SK-N-SH (cell line): ENCODE measurements at places on chromosomes 12 and 14.

DNA sequence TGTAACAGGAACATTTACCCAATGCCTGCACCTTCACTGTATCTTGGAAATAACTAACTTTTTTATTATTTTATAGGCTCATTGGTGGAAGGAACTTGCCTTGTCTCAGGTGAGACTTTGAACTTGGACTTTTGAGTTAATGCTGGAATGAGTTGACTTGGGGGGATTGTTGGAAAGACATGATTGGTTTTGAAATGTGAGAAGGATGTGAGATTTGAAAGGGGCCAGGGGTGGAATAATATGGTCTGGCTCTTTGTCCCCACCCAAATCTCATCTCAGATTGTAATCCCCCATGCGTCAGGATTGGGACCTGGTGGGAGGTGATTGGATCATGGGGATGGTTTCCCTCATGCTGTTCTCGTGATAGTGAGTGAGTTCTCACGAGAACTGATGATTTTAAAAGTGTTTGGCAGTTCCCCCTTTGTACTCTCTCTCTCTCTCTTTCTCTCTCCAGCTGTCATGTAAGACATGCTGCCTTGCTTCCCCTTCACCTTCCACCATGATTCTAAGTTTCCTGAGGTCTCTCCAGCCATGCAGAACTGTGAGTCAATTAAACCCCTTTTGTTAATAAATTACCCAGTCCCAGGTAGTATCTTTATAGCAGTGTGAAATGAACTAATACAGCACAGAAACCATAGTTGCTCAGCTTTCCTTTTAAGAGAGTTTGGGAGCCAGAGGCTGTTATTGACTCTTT, 244.1 kb downstream of the BTG1 start:
- no peak for DNase-seq

DNA sequence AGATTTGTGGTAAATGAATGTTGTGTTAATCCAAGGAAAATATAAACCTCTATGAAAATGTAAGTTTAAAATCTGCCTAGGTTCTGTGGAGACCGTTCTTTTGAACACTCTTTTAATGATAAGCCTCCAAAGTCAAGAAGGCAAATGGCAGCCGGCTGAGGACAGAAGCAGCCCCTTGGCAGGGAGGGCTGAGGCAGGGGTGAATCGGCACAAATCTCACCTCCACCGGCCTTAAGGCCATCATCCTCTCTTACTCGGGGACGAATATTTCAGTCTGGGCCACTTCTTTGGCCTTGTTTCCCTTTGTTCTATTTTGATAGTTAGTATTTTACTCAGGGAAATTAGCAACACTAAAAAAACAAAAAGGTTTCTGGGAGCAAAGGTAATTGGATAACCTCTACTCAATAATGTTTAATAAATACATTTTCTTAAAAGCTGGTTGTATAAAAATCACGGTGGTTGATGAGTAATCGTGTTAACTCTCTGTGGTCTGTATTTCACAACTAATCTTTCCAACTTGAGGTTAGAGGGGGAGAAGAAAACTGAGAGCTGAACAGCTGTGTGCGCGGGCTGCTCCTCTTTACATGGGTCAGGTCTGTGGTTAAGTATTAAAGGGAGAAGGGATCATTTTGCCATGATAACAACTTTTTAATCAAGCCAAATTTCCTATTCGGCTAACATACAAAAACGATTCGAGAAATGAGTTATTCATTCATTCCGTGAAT, 18.6 kb downstream of the LGMN start:
- no peak for DNase-seq

DNA sequence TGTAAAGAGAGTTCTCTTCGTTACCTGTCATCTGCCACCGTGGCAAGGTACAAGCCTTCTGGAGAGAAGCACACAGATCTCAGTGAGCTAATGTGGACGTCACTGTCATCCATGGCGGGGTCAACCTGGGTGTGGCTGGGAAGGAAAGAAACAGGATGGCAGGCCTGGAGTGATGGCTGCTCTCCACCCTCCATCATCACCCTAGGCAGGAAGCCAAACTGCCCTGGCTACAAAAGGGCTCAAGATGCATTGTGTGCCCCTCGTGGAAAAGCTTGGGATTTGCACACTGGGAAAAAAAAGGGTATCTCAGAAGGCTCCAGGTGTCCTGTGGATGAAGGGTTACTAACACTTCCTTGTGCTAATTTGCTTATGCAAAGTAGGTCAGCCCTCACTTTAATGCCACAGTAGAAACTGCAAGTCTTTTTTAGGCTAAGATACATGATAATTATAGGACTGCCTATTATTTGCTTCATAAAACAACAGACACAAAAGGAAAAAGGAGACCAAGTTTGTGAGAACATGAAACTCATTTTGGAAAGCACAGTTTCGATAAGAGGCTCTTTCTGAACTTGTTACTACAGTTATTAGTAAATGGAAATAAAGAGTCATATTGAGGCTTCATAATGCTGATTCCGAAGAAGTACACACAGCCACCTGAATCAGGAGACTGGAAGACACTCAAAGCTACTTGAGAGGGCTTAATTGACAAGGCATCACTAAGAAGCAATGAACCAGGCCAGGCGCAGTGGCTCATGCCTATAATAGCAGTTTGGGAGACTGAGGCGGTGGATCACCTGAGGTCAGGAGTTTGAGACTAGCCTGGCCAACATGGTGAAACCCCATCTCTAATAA, 18.9 kb downstream of the RFC5 start:
- DNase-seq: peak; percentile 27

GRCh38 chr14:90384543-90384911, 12.3 kb upstream of the CALM1 start:
- no peak for DNase-seq

DNA sequence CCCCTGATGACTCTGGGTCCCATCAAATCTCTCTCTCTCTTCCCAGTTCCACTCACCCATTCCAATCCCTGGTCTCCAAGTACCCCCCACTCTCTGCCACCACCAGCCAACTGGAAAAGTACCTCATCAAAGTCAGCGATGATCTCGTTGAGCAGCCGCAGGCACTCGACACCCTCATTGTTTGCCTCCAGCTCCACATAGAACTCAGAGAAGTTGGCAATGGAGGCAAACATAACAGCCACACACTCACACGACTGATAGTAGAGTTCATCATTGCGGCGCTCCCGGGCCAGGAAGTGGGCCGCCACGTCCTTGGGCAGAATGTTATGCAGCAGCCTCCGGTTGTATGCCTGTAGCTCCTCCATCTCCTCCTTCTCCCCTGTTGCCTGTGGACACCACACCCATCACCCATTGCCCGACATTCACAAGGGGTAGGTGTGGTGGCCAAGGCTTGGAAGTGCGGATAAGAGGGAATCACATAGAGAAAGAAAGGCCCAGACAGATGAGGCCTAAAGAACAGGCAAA, 17.2 kb downstream of the ADCY6 start:
- DNase-seq: no peak

GRCh38 chr12:4956054-4956453, 46.3 kb downstream of the KCNA1 start:
- no peak for DNase-seq

GRCh38 chr14:21070610-21071224, 613 bp downstream of the ARHGEF40 start:
- DNase-seq: peak; percentile 71
